ENCODE measurements at places on chromosomes 4 and X.

- DNase-seq = no peak
Measured at GRCh38 chrX:13305108-13305507, 14.7 kb downstream of the ATXN3L start.

DNA sequence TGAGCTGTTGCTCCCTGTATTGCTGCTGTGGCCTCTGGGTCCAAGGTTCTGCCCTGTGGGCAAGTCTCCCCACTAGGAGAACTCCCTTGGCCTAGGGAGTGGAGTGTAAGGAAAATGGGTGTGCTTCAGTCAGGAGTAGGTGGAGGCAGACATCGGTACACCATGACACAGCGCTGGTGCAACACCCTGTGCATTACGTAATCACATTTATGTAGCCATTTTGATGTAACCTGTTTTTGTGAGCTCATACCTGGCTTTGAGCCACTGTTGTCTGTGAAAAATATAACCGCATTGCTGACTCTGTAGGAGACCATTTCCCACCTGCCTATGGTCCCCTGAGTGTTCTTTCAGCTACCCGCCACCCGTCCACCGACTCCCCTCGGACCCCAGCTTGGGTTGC is 700.5 kb upstream of the AGA start:
- no peak for DNase-seq

DNA sequence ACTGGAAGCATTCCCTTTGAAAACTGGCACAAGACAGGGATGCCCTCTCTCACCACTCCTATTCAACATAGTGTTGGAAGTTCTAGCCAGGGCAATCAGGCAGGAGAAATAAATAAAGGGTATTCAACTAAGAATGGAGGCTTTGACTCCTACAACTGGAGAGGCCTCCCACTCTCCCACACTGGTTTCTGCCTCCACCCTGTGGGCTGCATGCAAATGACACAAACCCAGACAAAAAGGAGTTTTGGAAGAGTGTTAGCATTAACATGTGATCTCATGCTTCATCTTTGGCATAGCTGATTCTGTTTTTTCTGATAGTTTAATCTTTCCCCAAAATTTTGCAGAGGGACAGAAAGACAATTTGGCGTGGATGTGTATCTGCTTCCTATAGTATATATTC is 80.8 kb upstream of the IQCM start:
- DNase-seq = no peak

- no peak for DNase-seq
Measured at GRCh38 chr4:47891928-47892327, 22.5 kb downstream of the NFXL1 start.

DNA sequence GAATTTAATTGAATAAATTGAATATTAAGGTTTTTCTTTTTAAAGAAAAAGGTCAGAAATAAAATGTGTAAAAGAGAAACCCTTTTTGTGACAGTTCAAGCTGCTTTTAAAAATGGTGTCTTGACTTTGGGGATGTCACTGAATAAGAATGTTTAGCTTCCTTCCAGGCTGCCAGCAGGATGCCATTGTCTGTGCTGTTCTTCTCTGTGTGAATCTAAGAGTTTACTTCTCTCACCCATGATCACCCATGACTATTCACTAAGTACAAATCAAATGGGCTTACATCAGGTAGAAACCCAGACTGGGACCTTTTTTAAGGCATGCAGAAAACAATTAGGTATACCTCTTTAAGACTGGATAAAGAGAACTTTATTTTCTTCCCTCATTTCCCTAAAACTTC is 115.3 kb downstream of the DACH2 start:
- no peak for DNase-seq

- DNase-seq = no peak
Measured at GRCh38 chr4:148782284-148782683, 340.1 kb upstream of the NR3C2 start.

- DNase-seq = no peak
Measured at GRCh38 chr4:182255441-182256190, 12.4 kb downstream of the TENM3 start.

Data from activated CD8-positive, alpha-beta memory T cell treated with anti-CD3 and anti-CD28 coated beads for 1 hour (primary cell).